ENCODE measurements at places on chromosomes 3 and 15.

GRCh38 chr15:29911705-29912104 is 89.4 kb upstream of the TJP1 start:
- no peak overlapping the region for H3K27ac ChIP-seq
- DNase-seq, result no peak
- H3K27me3 ChIP-seq, result no peaks in the 10 kb centered on the region
- H3K36me3 ChIP-seq, result no peaks in the 10 kb centered on the region

DNA sequence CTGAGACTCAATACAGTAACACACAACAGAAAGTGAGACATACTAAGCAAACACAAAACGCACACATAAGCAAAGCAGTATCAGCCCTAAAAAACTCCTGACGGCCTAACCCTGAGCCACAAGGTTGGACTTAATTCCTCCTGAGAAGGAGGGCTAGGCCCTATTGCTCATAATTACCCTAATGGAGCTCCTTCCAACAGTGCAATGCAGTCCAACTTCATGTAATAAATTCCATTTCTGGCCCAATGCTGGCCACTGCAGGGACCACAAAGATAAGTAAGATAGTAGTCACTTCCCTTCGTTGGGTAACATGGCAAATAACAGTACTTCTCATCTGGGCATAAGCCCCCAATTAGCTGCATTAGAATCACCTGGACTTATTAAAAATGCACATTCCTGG is 4.2 kb downstream of the VPS39 start:
- DNase-seq, result no peak
- H3K4me3 ChIP-seq, result no peak overlapping the region
- H3K27me3 ChIP-seq, result no peaks in the 10 kb centered on the region
- H3K36me3 ChIP-seq, result no peaks in the 10 kb centered on the region
- peaks cover 14% of the 10 kb centered on the region for H3K4me1 ChIP-seq
- H3K27ac ChIP-seq, result no peak overlapping the region

- H3K36me3 ChIP-seq, result no peaks in the 10 kb centered on the region
- no peak overlapping the region for H3K4me3 ChIP-seq
- no peak for DNase-seq
- H3K27ac ChIP-seq, result no peak overlapping the region
Measured at GRCh38 chr3:73561494-73561893, 63.2 kb downstream of the PDZRN3 start.

DNA sequence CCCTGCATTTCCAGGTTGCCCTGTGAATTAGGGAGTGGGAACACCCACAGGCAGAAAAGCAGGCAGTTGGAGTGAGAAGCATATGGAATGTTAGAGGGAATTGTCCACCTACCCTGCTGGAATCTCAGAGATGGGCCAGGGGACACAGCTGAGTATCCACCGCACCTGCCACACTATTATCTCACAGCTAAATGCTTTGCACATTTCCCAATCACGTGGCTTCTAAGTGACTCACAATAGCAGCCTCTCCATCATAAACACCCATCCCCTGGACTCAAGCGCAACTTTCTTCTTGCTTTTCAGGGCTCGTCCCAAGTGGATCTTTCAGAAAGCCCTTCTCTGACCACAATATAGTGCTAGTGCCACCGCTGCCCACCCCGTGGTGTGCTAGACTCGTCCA is 389.0 kb upstream of the LMCD1 start:
- H3K36me3 ChIP-seq, result no peaks in the 10 kb centered on the region
- H3K27ac ChIP-seq, result no peak overlapping the region
- no peak for DNase-seq
- no peaks in the 10 kb centered on the region for H3K27me3 ChIP-seq

DNA sequence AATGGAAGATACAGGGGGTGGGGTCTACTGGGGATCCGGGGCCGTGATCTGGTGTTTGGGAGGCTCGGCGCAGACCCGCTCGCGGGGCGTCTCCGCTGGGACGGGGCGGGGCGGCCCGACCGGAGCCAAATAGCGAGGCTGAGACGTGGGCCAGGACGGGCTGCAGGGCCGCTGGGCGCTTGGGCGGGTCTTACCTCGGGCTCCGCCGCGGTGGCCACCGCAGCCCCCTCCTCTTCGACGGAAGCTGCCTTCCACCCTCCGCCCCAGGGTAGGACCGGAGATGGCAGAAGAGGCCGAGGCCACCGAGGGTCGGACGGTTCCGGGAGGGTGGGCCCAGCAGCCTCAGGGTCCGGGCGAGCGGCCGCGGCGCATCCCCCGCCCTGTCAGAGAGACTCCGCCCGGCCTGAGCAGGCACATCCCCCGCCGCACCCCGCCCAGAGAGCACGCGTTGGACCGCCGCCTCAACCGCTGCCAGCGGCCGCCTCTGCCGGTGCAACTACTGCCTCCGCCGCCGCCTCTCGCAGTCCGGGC is 399 bp downstream of the MYO9A start:
- peak overlapping the region; percentile 93 for H3K4me3 ChIP-seq

DNA sequence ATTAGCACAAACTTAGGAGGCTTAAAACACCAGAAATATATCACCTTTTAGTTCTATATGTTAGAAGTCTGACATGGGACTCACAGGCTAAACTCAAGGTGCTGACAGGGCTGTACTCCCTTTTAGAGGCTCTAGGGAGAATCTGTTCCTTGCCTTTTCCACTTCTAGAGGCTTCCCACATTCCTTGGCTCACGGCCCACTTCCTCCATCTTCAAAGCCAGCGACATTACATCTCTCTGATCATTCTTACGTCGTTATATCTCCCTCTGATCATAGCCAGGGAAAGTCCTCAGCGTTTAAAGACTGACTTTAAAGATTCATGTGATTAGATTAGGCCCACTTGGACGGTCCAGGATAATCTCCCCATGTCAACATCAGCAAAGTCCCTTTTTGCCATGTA is 166.3 kb downstream of the GREM1 start:
- no peak overlapping the region for H3K4me3 ChIP-seq
- no peaks in the 10 kb centered on the region for H3K27me3 ChIP-seq
- no peaks in the 10 kb centered on the region for H3K36me3 ChIP-seq
- H3K4me1 ChIP-seq, result peaks cover 2% of the 10 kb centered on the region
- no peak overlapping the region for H3K27ac ChIP-seq

GRCh38 chr3:124221422-124221821 is 229.5 kb upstream of the ROPN1 start:
- no peak for DNase-seq
- no peaks in the 10 kb centered on the region for H3K4me1 ChIP-seq
- no peaks in the 10 kb centered on the region for H3K27me3 ChIP-seq
- H3K36me3 ChIP-seq, result no peaks in the 10 kb centered on the region

DNA sequence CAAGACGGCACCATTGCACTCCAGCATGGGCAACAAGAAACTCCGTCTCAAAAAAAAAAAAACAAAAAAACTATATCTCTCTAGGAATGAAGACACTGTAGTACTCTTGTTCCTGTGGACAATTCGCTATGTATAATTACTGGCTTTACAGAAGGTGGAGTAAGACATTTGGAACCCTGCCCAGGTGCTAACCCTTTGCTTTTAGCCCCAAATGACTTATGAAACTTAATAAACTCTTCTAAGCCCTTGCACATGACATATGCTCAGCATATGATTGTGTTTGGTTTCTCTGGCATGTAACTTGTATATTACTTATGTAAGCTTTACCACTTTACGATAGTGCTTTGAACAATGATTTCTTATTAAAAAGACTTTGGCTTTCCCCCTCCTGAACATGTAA is 27.3 kb upstream of the PRTG start:
- H3K27me3 ChIP-seq, result no peaks in the 10 kb centered on the region
- H3K36me3 ChIP-seq, result no peaks in the 10 kb centered on the region
- no peak overlapping the region for H3K4me3 ChIP-seq
- no peak overlapping the region for H3K27ac ChIP-seq

DNA sequence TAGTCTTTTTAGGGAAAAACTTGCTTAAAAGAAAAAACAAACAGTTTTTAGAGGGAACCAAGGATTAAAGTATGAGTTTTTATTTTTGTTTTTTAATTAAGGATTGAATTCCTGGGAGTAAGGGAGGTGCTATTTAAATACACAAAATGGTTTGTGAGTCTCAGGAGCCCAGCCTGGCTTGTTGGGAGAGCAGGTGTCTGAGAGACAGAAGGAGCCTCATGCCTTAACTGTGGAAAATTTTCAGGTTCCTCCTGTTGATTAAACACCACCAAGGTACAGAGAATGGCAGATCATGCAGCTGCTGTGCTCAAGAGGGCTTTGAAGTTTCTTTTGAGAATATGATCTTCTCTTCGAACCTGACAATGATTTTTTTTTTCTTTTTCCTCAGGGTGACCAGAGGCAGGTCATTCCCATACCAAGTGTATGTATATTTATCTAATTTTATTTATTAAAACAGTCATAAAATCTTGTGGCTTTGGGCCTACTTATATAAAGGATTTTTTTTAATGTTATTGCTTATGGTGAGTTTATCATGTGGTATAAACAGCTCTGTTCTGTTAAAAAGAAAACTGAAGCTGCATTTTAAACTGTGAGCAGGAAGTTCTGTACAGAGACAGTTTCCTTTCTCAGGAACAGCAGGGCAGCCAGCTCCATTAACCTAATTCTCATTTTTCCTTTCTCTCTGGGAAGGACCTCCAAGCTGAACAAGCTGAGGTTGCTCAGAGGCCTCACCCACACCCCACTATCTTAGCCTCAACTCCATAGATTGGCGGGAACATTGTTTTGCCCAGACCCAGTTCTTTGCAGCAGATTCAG is 33.7 kb upstream of the VILL start:
- H3K4me1 ChIP-seq, result peaks cover 18% of the 10 kb centered on the region
- H3K36me3 ChIP-seq, result peaks cover 4% of the 10 kb centered on the region
- no peak for DNase-seq
- H3K27ac ChIP-seq, result peak overlapping the region; percentile 75
- no peaks in the 10 kb centered on the region for H3K27me3 ChIP-seq

DNA sequence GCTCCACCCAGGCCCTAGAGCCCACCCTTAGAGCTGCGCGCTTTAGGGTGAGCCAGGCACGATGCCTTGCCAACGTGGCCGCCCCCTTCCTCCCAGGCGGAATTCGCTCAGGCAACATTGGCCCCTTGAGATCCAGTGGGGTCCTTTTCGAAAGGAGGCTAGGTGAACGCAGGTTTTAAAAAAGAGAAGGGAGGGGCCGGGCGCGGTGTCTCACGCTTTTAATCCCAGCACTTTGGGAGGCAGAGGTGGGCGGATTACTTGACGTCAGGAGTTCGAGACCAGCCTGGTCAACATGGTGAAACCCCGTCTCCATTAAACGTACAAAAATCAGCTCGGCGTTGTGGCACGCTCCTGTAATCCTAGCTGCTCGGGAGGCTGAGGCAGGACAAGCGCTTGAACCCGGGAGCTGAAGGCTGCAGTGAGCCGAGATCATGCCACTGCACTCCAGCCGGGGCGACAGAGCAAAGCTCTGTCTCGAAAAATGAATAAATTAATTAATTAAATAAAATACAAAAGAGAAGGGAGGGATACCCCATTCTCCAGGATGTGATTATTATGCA is 984 bp upstream of the RPP25 start:
- peaks cover 7% of the 10 kb centered on the region for H3K27me3 ChIP-seq
- no peak for DNase-seq
- peak overlapping the region; percentile 26 for H3K4me3 ChIP-seq
- no peaks in the 10 kb centered on the region for H3K4me1 ChIP-seq
- H3K36me3 ChIP-seq, result no peaks in the 10 kb centered on the region

GRCh38 chr15:68463996-68464395 is 32.0 kb upstream of the ITGA11 start:
- no peak overlapping the region for H3K4me3 ChIP-seq
- no peaks in the 10 kb centered on the region for H3K4me1 ChIP-seq
- no peak overlapping the region for H3K27ac ChIP-seq
- H3K27me3 ChIP-seq, result no peaks in the 10 kb centered on the region
- H3K36me3 ChIP-seq, result no peaks in the 10 kb centered on the region

DNA sequence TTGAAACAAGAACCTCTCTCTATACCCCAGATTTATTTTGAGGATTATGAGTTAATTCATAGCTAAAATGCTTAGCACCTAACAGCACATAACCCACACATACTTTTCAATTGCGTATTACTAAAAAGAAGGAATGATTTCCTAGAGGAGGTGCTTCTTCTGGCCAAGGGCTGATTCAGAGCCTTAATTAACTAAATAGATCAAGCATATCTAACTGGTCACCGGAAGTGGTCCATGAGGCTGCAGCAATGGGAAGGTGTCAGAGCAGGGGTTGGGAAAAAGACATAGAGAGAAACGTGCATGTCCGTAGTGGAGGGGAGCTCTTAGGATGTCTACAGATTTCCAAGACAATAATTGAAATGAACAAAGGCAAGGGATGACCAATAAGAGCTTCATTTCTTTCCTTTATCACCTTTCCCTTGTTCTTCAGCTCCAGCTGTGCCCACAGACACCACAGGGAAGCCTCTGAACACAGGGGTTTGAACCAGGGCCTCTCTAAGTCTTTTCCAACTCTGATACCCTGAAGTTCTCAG is 467 bp downstream of the HGD start:
- peak overlapping the region; percentile 82 for H3K4me3 ChIP-seq
- peaks cover 24% of the 10 kb centered on the region for H3K4me1 ChIP-seq
- DNase-seq, result peak; percentile 25
- H3K36me3 ChIP-seq, result no peaks in the 10 kb centered on the region
- peak overlapping the region; percentile 96 for H3K27ac ChIP-seq

DNA sequence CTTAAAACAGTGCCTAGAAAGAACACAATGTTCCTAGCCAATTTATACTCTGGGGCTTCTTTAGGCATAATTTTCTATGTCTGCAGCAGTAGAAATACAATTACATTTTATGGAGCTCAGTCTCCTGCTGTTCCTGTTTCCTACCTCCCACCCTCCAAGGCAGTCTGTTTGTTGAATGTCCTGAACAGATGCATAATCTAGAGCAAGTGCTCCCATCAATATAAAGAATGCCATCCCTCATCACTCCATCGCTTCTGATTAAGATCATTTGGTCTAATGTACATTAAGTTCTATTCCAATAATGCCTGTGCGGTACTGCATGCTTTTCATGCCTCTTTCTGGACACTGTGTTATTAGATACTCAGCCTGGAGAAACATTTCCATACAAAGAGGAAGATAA is 869.8 kb upstream of the CFAP20DC start:
- DNase-seq, result no peak
- H3K4me3 ChIP-seq, result no peak overlapping the region
- no peaks in the 10 kb centered on the region for H3K36me3 ChIP-seq
- no peaks in the 10 kb centered on the region for H3K27me3 ChIP-seq
- no peak overlapping the region for H3K27ac ChIP-seq

DNA sequence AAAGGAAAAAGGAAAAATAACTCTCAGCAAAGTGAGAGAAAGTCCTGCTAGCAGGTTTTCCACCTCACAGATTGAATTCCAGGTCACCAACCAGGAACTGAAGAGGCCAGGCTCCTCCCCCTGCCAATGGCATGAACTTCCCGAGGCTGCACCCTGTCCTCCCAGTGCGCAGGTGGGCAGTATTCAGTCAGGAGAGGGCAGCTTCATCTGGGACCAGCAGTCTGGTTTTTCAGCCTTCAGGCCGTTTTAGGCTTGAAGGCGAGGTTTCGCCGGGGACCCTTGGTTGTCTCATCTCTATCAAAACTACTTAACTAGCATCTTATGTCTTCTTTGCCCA is 41.2 kb downstream of the TRAT1 start:
- H3K4me3 ChIP-seq, result no peak overlapping the region
- no peak overlapping the region for H3K27ac ChIP-seq
- H3K4me1 ChIP-seq, result no peaks in the 10 kb centered on the region

DNA sequence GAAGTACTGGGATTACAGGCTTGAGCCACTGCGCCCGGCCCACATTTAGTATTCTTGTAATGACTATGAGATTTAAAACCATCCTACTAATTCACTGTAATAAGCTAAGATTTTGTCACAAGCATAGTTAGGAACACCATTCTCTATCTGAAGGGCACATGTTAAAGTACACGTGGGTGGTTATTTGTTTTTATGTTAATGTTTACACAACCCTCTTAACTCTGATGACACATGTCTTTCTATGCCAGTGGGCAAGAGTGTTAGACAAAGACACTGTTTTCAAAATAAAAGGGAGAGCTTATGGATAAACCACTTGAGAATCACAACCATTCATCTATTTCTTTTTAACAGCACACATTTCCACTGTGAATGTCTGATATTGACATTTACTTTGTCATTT is 537.6 kb upstream of the IL12A start:
- no peaks in the 10 kb centered on the region for H3K36me3 ChIP-seq
- no peaks in the 10 kb centered on the region for H3K4me1 ChIP-seq
- H3K4me3 ChIP-seq, result no peak overlapping the region

Measured in kidney (tissue), 22 donors.